Brain pericyte (primary cell): ENCODE measurements at places on chromosomes 6 and 20.

GRCh38 chr6:128595544-128595943 is 75.1 kb upstream of the PTPRK start:
- no peak for DNase-seq

GRCh38 chr20:20824924-20825584 is 112.6 kb upstream of the RALGAPA2 start:
- no peak for DNase-seq

GRCh38 chr6:26594730-26595632 is 1.8 kb upstream of the ABT1 start:
- DNase-seq, result no peak

- no peak for DNase-seq
These were observed 103.4 kb upstream of the CCN2 start for GRCh38 chr6:132054525-132054924.

DNA sequence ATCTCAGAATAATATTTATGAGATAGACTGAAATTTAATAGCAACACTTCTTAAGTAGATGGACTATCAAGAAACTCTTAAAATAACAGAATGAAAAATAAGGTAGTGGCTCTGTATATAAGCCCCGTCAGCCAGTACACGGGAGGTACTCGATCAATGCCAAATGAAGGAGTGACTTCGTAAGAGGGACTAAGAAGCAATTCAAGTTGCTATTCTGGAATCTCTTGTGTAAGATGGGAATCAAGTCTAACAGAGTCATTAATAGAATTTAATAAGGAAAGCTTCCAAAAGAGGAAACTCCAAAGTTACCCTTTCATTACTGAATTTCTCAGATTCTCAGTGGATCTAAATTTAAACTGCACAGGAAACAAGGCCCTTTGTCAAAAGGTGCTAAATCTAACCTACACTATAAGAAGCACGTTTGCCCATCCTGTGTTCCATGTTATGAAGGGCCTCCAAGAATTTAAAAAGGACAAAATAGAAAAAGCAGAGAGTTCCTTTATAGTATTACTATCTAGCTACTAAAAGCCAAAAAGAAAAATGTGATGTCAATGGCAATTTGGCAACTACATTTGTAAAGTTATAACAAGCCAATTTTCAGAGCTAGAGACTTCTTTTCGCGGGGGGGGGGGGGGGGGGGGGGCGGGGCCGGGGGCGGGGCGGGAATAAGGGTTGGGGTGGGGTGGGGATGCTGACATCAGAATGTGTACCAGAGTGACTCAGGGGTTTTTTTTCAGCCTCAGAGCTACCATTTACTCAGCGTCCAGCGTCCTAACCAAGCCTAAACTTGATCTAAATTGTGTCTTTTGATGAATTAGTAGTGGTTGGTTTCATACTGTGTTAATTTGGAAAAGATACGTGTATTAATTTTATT is 200.6 kb downstream of the GMPR start:
- no peak for DNase-seq

GRCh38 chr6:49401063-49401462 is 62.0 kb downstream of the MMUT start:
- no peak for DNase-seq

DNA sequence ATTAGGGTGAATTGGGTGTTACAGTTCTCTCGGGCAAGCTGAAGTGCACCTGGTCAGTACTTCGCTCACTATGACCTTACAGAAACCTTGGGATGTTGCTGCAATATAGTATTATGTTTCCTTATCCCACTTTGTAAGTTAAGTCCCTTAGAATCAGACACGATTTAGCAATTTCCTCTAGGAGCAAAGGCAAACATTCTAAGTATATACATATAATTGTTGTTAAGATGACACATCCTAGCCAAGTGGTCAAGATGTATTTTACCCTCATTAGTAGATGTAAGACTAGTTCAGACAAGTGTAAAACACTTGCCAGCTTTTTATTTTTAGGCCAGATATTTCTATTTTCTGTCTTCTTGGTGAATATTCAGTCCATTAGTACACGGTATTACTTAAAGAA is 31.1 kb upstream of the RGS17 start:
- no peak for DNase-seq

GRCh38 chr6:31158863-31159855 is 770 bp downstream of the TCF19 start:
- no peak for DNase-seq

DNA sequence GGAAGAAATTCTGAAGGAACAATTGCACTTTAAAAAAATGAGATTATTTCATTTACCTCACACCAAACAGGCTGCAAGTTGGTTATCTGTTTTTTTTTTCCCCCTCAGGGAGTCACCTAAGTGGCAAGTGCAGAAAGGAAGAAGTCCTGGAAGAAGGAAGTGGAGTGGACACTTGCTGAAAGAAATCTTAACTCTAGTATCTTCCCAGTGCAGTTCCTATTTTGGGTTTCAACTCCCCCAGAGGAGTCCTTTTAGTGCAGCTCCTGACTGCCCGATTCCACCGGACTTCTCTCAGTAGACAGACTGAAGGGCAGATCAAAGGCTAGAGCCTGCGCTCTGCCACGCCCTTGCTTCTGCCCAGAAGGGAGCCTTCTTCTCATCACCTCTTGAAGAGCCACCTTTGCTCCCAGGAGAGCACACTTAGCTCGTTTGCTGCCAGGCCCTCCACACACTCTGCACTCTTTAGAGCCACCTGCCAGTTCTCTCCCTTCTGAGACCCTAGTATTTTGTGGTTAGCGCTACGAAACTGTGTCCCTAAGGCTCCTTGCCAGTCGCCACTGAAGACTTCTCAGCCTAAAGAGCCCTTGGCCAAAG is 4.9 kb downstream of the MTCL3 start:
- DNase-seq, result no peak

GRCh38 chr6:41814629-41815028 is 27.1 kb downstream of the TOMM6 start:
- DNase-seq, result no peak

GRCh38 chr6:166555086-166555485 is 31.4 kb downstream of the RAMACL start:
- no peak for DNase-seq

GRCh38 chr6:65927141-65927540 is 220.1 kb upstream of the EYS start:
- DNase-seq, result no peak

GRCh38 chr20:35496481-35496880 is 33.0 kb downstream of the C20orf173 start:
- DNase-seq, result no peak

DNA sequence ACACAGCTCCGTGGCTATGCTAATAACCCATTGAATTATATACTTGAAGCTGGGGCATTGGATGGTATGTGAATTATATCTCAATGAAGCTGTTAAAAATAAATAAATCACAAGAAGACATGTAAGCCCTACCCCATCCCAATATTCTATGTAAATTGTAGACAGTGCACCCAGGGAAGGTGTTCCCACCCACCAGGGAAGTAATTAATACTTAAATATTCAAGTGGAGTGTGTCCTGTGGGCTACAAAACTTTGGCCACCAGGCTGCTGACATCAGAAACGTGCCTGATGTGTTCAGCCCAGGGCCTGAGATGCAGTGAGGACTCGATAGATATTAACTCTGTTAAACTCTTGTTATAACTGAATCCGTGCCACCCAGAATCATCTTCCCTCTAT is 240.4 kb upstream of the RREB1 start:
- DNase-seq, result no peak

- no peak for DNase-seq
These were observed 1.5 kb downstream of the ZBP1 start for GRCh38 chr20:57618764-57619050.

- DNase-seq, result no peak
These were observed 54.1 kb upstream of the PTPRT start for GRCh38 chr20:43243672-43244269.

DNA sequence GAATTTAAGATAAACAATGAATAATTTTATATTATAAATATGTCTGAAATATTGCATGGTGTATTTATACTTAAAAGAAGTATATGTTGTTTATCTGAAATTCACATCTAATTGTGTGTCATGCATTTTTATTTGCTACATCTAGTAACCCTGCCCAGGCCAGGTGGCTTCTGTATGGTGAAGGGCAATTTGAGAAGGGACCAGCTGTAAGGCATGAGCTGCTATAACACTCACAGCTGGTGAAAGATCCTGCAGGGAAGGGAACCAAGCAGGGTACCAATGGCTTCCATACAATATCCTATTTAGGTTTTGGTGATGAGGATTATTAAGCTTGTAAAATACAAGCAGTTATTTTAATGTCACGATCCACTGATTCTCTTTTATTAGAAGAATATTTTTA is 921.8 kb upstream of the GJE1 start:
- DNase-seq, result no peak

GRCh38 chr6:88985901-88986300 is 22.5 kb upstream of the RNGTT start:
- DNase-seq, result no peak

- no peak for DNase-seq
These were observed 204.3 kb upstream of the PRSS16 start for GRCh38 chr6:27043244-27043643.

- no peak for DNase-seq
These were observed 100.3 kb downstream of the LIN28B start for GRCh38 chr6:105057160-105057559.

DNA sequence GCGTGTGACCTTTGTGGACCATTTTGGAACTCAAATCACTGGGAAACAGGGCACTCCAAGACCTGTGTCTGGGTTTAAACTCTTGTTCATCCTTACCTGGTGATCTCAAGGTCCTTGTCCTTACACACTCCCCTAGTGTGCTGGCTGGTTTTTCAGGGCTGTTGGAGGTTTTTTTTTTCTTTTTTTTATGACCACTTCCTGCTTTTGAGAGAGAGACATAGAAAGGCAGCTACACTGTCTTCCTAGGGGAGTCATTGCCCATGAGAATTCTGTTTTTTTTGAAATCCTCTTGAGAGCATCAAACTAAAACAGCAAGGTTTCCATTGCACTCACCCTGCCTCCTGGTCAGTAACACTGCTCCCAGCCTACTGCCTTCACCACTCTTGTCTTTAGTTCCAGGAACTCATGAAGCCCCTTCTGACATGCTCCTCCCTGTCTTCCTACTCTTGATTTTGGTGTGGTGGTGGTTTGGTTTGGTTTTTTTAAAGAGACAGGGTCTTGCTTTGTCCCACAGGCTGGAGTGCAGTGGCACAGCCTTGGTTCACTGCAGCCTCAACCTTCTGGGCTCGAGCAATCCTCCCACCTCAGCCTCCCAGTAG is 28.6 kb downstream of the PRPH2 start:
- DNase-seq, result no peak

DNA sequence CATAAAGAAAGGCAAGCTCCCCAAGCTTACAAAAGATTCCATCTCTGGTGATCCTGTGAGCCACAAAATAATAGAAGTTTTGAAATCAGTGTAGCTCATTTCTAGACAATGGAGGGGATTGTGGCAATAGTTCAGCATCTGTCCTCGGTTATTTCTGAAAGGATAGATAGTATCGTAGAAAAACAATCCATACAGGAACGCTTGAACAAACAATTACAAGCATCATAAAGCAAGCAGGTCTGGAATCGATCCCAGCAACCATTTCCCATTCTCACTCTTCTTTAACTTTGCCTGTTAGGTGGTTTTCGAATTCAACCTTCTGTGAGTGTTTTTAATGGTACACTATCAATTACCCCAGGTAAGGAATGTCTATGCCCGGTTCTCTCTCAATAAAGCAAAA is 931.1 kb downstream of the KIF16B start:
- no peak for DNase-seq

- no peak for DNase-seq
These were observed 8.9 kb downstream of the FAM217B start for GRCh38 chr20:59948828-59949720.

GRCh38 chr20:50403565-50404418 is 106.4 kb upstream of the PTPN1 start:
- DNase-seq, result no peak

DNA sequence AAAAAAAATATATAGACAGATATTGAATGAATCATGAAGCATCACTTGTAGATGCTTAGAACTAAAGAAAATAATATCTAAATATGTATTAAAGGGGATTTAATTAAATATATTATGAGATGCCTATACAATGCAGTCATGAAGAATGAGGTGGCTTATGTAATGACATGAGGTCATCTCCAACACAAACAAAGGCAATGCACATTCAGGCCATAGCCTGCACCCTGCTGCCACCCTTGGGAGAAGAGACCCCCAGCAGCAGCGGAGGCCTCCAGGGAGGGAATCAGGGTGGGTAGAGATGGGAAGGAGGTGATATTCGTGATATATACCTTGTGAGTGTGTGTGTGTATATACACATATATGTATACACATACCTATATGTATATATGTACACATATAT is 26.4 kb upstream of the SSTR4 start:
- no peak for DNase-seq

DNA sequence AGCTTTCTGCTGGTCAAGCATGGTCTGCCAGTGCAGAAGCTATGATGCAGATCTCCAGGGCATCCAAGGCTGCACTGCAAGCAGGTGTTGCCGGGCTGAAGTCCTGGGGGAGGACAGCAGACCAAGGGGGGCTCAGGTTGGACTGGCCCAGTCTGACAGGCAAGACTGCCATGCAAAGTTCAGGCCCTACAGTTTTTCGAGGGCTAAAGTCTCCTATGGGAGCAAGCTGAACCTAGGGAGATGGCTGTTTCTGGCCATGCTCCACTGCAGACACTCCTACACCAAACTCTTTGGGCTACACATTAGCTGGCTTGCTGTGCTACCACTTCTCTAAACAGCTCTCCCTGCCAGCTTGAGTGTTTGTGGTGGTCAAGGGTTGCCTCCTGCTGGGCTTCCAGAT is 130.0 kb upstream of the SYNCRIP start:
- DNase-seq, result no peak

DNA sequence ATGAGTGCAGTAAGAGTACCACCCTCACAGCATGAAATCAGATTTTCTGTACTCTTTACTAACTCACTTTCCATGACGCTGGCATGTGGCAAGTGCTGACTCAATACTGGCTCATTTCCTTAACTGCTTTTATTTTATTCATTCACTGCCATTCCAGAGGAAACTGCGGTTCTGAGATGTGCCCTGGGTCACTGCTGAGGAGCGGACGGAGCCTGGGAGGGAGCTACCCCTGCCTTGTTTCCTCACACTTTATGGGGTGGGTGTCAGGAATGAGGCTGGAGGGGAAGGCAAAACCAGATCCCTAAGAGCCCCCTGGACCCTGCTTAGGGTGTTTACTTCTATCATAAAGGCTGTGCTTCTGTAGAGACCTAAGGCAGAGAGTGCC is 14.4 kb downstream of the NT5E start:
- DNase-seq, result peak; percentile 86
